Ovary (tissue), 10 donors: ENCODE measurements at places on chromosomes 2 and 18. TPM values are rescaled to one million over a fixed set of nuclear protein-coding genes. Genes with fewer than 3 reads are reported as not detected.

The MYOM1 gene
- total RNA-seq, result 0.83 TPM

The RAD51AP2 gene
- 0.18 TPM for total RNA-seq

The DQX1 gene
- not detected for total RNA-seq

The ALLC gene
- 0.20 TPM for total RNA-seq

The ADNP2 gene
- 19.6 TPM for total RNA-seq

The LINC00305 gene
- not detected for total RNA-seq

The GPR45 gene
- total RNA-seq, result not detected

The TLX2 gene
- not detected for total RNA-seq

The GPR39 gene
- total RNA-seq, result 0.42 TPM

- no peak for DNase-seq
Observed at GRCh38 chr2:165648801-165649200, 145.2 kb downstream of the GALNT3 start.

DNA sequence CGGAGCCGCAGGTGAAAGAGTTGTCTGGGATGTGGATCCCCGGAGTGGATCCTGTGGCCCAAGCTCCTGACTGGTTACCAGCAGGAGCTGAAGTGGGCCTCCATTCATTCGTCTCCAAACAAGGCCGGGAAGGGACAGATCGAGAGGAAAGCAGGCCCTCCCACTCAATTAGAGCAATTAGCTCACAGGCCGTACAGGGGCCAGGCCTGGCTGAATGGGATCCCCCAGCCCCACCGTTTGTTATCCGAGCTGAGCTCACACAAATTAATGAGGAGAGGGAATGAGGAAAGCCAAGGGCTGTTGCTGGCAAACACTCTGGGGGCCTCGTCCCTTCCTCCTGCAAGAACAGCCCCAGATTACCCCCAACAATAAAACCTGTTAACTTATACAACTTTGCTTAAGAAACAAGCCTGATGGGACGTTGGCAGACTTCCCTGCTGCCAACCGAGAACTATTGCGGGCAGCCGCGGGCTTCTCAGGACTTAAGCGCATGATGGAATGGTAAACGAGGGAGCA is 338.0 kb downstream of the BCL11A start:
- no peak for DNase-seq

DNA sequence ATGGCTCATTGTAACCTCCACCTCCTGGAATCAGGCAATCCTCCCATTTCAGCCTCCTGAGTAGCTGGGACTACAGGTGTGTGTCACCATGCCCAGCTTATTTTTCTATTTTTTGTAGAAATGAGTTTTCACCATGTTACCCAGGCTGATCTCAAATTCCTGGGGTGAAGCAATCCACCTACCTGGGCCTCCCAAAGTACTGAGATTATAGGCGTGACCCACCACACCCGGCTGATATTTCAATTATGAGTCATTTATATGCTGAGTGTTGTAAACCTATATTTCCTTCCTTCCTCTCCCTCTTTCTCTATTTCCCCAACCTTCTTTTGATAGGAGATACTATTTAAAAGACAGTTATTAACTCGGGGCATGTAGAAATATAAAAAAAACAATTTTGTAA is 469.6 kb upstream of the ID2 start:
- no peak for DNase-seq

GRCh38 chr2:8337321-8337720 is 344.5 kb upstream of the ID2 start:
- DNase-seq, result no peak

DNA sequence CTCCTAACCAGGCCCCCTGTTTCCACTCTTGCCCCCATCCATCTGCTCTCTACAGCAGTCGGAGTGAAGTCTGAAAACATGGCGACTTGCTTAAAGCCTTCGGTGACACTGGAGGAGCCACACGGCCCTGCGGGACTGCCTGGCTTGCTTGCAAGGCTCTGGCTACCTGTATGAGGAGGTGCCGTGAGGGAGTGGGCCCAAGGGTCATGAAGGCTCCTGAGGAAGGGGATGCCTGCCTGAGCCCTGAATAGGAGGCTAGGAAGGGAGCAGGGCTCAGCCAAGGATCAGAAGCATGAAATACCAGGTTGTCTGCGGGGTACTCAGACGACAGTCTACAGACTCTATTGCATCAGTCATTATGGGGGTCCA is 75.4 kb downstream of the EMX1 start:
- DNase-seq, result no peak

DNA sequence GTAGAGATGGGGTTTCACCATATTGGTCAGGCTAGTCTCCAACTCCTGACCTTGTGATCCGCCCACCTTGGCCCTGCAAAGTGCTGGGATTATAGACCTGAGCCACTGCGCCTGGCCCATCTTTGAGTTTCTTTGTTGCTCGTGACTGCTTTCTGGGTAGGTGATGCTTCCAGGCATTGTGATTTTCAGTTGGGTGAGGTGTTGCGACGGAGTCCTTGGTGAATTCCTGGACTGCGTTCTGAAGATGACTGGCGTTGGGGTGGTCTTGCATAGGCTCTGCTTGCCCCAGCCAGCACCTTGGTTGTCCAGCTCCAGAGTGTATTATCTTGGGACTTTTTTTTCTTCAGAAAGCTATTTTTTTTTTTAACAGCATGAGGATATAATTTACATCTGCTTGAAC is 103.4 kb downstream of the DCDC2C start:
- no peak for DNase-seq

DNA sequence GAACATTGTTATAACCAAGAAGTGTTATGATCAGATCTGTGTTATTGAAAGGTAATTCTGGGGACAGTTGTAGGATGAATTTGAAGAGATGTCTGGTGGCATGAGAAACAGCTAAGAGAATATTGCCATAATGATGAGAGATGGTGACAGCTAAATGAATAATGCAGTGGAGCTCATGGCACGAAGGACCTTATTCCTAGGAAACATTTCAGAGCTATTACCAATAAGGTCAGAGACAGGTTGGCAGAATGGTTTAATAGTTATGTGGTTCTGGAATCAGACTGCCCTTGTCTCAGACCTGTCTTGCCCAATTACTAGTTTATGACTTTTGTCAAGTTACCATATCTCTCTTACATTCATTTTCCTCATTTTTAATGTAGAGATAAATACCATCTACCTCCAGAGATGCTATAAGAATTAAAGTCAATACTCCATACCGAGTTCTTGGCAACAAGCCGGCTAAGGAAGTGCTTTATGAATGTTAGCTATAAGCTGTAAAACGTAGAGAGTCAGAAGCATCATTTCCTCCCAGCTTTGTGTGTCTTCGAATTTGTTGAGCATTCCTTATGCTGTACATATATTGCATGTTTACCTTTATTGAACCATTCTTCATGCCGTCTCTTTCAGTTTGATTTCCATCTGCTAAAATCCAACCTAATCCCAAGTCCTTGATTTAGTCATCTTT is 73.6 kb upstream of the COL5A2 start:
- DNase-seq, result no peak

DNA sequence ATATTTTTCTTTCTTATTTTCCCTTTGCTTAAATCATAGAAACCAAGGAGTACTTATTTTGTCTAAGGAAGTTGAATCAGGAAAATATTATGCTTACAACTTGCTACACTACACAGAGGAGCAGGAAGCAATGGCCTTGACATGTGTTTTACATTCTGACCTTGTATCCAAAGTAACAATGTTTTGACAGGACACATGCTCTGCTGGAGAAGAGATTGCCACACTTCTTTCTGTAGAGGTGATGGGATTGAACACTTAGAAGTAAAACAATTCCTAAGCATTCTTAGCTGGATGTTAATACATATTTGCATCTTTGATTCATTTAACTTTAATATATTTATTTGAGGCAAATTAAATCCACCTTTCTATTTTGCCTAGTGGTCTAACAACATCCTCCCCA is 929.1 kb downstream of the DSC3 start:
- no peak for DNase-seq

- DNase-seq, result no peak
Observed at GRCh38 chr2:121502781-121503180, 27.9 kb upstream of the RNU4ATAC start.

DNA sequence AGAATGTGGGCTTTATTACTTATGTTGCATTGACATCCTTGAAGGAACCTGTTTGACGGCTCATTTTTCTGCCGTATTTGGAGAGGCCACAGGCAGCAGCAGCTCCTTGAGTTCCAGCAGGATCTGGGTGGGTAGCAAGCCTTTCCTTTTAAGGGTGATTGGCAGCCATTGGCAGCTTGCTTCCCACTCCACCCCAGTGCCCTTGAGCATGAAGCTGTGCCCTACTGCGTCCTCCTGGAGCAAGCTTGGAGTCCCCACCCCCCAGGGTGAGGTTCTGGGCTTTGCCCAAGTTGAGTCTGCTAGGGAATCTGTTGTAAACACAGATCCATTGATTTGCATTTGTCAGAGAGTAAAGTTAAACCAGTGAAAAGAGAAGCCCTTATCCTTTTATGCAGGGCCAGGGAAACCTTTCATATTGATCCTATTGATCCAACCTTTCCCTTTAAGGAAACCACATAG is 9.2 kb downstream of the ONECUT2 start:
- no peak for DNase-seq

- DNase-seq, result no peak
Observed at GRCh38 chr2:161580426-161580825, 43.8 kb upstream of the SLC4A10 start.

- DNase-seq, result no peak
Observed at GRCh38 chr18:40017021-40017420, 1938.0 kb upstream of the PIK3C3 start.

DNA sequence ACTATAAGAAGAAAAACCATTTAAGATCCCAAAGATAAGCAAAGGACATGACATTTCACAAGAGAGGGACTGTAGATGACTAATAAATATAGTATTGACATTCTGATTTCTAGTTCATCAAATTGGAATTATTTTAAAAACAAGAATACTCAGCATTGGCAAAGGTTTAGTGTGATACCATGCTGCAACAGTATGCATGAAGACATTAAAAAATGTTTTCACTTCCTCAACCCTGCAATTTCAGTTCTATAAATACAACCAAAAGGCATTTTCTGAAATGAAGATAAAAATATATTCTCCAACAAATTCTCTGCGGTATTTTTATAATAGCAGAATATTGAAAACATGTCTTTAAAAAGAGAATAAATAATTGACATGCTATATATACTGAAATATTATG is 2.1 kb downstream of the C2orf81 start:
- DNase-seq, result no peak

DNA sequence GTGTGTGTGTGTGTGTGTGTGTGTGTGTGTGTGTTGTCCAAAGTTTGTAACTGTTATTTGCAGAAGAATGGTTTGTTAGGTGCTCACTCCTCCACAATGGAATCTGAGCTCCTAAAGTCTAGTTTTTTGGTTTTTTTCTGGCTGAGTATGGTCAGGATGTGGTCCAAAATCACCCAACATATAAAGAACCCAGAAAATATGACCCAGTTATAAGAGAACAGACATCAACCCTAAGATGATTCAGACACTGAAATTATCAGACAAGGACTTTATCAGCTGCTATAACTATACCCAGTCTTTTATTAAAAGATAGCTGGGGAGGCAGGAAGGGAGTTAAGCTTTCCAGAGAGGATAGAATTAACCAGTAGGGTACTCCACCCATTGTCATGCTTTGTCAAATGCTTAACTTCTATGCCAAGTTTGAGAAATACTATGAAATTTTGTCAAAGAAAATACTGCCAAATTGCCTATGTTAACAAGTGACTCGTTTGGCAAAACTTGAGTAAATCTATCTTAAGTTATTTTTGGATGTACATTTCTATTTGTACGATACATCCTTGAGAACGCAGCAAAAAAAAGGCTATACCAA is 57.5 kb downstream of the TANK start:
- DNase-seq, result no peak

DNA sequence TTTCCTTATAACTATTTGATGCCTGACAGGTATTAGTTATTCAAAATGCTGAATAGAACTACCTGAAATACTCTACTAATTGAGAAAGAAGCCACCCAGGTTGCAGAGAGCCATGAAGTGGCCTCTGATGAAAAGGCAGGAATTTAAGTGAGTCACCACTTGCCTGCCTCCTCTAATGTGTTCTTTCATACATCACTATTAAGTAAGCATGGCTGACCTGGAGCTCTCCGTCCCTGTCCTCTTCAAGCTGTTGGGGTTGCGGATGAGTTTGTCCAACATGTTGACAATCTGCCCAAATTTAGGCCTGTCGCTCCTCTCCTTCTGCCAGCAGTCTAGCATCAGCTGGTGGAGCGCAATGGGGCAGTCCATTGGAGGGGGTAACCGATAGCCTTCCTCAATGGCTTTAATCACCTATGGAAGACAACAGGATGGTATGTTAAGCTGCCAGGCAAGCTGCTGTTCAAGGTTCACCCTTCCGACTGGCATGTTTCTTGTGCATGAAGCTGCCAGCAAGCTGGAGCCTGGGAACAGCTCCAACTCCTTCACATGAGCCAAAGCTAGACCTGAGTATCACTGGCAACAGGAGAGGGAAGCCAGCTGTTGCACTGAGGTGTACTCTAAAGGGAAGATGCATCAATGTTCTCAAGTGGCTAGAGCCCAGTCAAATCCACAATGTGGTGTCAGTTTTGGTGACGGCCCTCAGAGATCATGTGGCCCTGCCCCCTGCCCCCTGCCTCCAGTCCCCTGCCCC is 142.2 kb downstream of the EPHA4 start:
- no peak for DNase-seq

- DNase-seq, result no peak
Observed at GRCh38 chr2:26457251-26457666, 20.7 kb downstream of the OTOF start.

DNA sequence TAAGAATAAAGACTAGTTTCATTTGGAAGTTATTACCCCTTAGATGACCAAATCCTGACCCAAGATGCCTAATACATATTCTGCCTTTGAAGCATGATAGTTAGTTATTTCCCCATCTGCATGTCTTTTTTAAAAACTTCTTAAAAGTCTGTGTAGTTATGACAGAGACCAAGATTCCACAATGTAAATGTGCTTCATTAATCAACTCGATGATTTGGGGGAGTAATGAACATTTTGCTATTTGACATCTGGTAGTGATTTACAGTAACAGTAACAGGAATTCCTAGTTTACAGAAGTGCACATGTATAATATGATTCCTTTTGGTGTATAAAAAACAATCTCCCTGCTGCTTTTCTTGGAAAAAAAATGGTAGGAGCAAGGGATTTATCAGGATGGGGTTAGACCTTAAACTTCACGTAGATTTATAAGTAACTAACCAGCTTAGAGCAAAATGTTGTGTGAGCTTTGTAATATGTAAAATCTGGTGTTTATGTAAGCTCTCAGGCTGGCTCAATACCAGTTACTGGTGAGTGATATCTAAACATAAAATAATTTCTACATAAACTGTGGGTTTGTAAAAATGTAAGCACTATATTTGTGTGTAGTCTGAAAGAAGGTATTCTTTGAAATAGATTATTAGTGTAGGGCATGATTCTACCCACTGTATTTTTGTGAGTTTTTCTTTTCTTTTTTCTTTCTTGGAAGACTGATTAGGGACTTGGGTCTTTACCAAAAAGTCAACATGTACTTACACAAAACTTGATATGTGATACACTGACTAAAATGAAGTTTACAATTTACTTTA is 641.6 kb downstream of the EPHA4 start:
- DNase-seq, result no peak

GRCh38 chr18:2572892-2573291 is 1.5 kb downstream of the NDC80 start:
- DNase-seq, result no peak

DNA sequence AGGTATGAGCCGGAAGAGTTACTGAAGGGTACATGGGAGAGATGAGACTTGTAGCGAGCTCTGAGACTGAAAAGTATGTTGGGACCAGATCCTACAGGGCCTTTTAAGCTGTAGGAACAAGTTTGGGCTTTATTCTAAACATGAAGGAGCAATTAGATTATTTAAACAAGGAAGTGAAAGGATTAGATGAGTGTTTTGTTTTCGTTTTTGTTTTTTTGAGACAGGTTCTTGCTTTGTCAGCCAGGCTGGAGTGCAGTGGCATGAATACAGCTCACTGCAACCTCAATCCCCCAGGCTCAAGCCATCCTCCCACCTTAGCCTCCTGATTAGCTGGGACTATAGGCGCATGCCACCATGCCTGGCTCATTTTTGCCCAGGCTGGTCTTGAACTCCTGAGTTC is 110.7 kb downstream of the C1D start:
- no peak for DNase-seq
